ENCODE measurements at places on chromosomes 6 and 20.

- DNase-seq, result no peak
Measured at GRCh38 chr6:46898006-46898405, 23.7 kb downstream of the ADGRF5 start.

DNA sequence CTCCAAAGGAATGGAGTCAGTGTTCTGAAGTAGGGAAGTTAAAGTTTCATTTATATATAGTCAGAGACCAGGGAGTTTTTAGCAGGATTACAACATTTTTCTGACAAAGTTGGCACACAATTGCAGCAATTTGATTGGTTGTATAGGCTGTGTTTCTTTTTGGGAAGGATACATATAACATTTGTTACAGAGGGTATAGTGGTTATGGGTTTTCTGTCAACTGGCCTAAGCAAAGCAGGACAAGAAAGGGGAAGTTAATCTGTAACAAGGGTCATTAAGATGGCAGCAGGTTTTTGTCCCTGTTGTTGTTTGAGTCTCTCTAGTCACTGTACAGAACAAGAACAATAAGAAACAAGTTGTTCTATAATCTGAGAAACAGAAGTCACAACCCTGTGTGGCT lies 41.4 kb downstream of the TPD52L1 start:
- no peak for DNase-seq

DNA sequence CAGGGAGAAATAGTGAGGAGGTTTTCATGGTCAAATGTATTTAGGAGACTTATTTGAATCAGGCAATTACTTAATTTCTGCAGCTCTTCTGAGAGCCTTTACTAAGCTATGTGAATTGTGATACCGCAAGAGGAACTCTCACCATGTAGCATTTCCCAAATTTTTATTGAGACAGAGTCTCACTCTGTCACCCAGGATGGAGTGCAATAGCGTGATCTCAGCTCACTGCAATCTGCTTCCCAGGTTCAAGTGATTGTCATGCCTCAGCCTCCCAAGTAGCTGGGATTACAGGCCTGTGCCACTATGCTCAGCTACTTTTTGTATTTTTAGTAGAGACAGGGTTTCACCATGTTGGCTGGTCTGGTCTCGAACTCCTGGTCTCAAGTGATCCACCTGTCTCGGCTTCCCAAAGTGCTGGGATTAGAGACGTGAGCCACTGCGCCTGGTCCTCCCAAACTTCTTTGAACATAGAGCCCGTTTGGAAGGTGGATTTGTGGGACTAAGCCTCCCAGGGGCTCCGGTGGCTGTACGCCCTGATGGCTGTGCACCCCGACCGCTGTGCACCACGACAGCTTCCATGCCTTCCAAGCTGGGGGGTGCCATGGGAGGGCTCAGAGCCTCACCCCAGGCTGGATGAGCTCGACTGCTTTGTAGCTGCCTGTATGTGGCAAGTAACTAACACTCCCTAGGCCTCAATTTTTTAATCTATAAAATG lies 5.7 kb upstream of the MPC1 start:
- DNase-seq, result no peak

GRCh38 chr6:147322299-147323162 lies 118.3 kb downstream of the STXBP5 start:
- no peak for DNase-seq

DNA sequence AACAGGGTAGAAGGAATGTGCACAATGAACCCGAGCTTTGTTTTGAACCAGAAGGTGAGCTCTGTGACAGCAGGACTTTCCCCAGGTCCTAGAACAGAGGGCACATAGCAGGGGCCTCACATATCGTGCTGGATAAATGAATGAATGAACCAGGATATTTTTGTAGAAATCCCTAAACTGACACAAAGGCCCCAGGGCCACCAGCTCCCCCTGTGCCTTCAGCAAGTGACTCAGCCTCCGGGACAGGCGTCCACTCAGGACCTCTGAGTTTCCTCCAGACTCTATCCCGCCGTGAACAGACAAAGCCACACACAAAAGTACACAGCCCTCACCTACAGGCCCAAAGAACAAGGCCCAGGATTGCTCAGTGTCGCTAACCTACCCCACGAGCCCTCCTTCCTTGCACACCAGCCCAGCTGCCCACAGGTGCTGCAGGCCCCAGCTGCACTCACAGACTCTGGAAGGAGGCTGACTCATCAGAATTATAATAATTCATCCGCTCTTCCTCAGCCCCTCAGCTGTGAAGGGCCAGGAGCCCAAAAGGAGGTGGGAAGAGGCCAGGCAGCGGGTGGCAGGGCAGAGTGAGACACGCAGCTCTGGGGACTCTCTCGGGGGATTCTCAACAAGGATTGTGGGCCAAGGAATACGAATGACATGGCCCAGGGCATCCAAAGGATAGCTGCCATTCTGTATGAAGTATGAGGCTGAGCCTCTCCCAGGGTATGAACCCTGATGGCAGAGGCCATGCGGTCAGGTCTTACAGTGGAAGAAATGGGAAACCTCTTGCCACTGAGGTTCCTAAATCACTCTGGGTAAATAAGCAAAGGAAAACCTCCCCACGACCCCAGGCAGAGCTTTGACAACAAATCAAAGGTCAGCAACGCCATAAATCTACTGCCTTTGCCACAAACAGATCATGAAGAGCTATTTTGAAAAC lies 40.9 kb downstream of the SUMO4 start:
- no peak for DNase-seq

- DNase-seq, result no peak
Measured at GRCh38 chr20:23520185-23520584, 29.3 kb downstream of the CST8 start.

DNA sequence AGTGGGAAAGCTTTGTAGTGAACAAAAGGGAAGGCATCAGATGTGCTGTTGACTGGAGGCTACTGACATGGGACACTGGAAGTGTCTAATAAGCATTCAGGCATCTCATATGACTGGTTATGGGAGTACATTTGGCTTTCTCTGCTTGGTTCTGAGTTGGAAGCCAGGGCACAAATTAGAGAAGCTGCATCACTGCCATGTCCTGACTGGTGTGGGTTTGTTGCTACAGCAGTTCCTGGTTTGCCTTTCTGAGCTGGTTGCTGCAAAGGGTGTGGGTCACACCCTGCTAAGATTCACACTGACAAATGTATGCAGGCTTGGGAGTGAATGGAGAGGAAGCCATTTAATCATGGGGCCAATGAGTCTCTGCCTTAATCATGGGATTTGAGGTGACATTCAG lies 36.2 kb upstream of the NANP start:
- DNase-seq, result no peak

- DNase-seq, result peak; percentile 8
Measured at GRCh38 chr6:31948753-31949413, 3.0 kb downstream of the CFB start.

DNA sequence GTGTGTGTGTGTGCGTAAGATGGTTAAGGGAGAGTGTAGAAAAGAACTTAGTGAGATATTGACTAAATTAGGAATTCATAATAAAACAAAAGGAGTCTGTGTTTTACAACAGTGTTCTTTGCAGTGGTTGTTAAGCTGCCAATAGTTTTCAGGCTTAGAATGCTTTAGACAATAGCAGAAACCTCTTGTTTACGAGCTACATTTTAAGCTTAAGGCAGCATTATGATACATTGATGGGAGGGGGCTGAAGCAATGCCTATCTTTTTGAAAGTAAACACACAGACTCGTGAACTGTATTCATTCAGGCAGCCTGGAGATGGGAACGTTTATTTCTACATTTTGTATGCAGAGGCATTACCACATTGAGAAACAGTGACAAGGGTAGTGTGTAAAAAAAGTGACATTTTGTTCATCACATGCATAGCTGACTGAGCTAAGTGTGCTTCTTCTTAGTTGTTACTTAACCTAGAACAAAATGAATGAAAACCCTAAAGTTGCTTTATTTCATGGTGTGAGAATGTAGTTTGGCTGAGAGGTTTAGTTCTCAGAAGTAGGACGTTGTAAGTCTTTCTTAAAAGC lies 21.2 kb downstream of the CLVS2 start:
- no peak for DNase-seq

- DNase-seq, result peak; percentile 84
Measured at GRCh38 chr6:53437557-53438202, 88.9 kb upstream of the ELOVL5 start.

DNA sequence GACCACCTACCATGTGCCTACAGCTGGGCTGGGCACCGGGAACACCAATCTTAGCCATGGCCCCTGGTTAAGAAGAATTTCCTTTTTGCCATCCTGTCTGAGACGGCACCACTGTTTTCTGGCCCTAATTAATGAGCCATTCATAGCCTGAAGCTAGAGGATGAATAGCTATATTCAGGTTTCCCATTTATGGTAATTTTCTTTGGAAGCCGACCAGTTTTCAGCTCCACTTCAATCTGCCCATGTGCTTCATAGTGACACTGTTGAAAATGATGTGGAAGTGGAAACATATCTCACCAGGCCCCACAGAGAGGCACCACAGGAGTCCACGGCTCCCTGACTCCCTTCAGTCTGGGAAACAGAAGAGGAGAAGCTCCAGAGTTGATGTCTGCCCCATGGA lies 22.6 kb upstream of the ULBP3 start:
- DNase-seq, result no peak

- DNase-seq, result peak; percentile 87
Measured at GRCh38 chr20:37534401-37535157, 6.9 kb upstream of the BLCAP start.

GRCh38 chr6:90712114-90712513 lies 125.2 kb upstream of the MAP3K7 start:
- no peak for DNase-seq

DNA sequence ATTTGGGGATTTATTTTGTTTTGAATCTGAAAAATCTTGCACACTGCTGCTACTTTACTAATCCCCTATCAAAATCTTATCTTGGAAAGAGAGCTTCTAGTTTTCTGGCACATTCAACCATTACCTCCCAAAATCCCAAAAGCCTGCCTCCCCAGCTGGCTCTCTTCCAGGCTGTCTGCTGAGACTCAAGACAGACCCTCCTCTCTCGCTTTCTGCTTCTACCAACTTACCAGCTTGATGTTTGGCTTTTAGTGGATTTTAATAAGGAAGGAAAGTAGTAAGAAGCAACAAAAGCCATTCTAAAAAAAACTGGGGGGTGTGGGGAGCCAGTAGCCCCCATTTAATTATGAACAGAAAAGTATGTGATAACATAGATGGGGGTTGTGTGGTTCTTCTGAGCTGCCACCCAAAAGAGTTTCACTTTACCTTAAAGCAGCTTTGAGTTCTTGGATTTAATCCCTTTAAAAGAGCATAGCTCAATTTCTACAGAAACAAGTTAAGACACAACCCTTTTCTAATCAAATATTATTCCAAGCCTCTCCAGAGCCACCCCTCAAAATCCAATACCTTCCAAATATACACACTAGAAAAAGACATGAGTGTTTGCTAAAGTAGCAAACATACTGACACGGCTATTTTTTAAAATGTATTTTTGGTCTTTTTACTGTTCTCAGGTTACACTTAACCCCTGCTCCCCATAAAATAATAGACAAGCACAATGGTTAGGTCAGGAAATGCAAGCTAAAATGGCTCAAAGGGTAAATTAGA lies 71.7 kb downstream of the ATP9A start:
- DNase-seq, result no peak

DNA sequence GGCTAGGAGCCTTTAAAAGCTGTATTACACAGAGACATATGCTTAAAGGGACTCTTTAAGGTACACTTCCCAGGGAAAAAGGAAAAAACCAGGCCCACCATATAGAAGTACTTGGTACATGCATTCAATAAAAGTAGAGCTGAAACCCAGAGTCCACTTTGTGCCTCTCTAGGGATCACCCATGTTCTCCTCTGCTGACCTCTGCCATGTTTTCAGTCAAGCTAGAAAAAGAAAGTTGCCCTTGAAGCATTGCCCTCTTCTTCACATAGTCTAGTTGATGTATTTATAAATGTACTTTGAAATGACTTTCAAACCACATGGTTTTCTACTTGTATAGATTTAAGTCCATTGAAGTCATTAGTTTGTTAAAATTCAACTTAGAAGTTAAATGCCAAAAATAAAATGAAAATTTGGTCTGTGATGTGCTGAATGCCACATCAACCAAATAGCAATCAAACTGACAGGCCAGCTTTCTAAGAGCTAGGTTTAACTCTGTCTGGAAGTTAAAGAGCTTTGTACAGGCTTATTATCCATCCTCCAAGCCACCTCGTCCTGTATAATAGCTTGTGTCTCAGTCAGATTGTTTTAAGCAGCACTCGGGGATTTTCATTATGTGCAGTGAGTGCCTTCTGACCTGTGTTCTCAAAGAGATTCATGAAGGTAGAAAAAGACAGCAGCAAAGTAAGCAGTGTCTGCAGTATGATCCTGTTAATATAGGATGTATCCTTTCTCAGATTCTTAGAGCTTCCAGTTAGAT lies 238.6 kb upstream of the PLN start:
- DNase-seq, result no peak

DNA sequence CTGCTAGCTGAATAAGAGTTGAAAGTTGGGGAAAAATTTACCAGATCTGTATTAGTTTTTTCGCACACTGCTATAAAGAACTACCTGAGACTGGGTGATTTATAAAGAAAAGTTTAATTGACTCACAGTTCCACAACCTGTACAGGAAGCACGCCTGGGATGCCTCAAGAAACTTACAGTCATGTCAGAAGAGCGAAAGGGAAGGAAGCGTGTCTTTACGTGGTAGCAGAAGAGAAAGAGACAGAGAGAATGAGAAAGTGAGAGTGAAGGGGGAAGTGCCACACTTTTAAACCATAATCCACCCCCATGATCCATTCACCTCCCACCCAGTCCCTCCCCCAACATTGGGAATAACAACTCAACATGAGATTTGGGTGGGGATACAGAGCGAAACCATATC lies 79.6 kb downstream of the KHDC1L start:
- DNase-seq, result no peak

GRCh38 chr6:6131492-6132109 lies 124.9 kb upstream of the NRN1 start:
- peak; percentile 0 for DNase-seq

DNA sequence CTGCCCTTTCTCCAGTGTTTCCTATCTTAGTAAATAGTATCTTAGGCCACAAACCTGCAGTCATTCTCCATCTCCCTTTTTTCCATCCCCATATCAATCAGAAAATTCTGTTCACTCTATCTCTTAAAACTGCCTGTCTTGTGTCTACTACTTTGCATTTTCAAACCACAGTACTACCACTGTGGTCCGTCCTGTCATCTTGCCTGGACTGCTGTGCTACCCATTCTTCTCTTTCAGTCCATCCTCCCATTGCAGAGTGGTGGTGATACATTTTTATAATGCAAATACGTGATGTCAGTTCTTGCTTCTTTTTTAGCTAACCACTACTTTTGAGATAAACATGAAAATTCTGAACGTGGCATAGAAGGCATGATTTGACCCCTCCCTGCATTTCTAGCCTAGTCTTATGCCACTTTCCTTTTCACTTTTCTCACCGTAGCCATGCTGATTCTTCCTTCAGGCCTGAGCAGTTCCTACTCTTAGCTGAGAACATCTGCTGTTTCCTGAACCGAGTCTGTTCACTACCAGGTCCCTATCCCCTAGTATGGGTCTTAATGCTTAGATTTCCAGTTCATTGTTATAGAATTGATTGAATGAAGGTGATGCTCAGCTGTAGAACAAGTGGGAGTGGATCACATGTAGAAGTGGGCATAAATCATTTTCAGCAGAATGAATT lies 13.8 kb downstream of the TBPL1 start:
- DNase-seq, result no peak

GRCh38 chr20:61253264-61253639 lies 1.2 kb downstream of the CDH4 start:
- no peak for DNase-seq

GRCh38 chr20:35269055-35269781 lies 8.7 kb downstream of the MMP24OS start:
- DNase-seq, result peak; percentile 66

GRCh38 chr6:114334237-114334636 lies 8.6 kb downstream of the HS3ST5 start:
- DNase-seq, result no peak

- no peak for DNase-seq
Measured at GRCh38 chr6:169895000-169895759, 143.8 kb downstream of the ERMARD start.

Data from RKO (cell line).